Stimulated activated CD4-positive, alpha-beta T cell treated with anti-CD3 and anti-CD28 coated beads, Interleukin-1b, Interleukin-23, amount 100 ng/mL, for 4 hours (primary cell): ENCODE measurements at places on chromosomes 11 and 22.
A peak's percentile ranks its signal among the peaks of the same experiment; 100 is the strongest.

GRCh38 chr11:68958211-68958610 is 22.6 kb downstream of the MRGPRD start:
- no peak for DNase-seq

- no peak for DNase-seq
Observed at GRCh38 chr22:19750507-19751490, 9.8 kb upstream of the TBX1 start.

DNA sequence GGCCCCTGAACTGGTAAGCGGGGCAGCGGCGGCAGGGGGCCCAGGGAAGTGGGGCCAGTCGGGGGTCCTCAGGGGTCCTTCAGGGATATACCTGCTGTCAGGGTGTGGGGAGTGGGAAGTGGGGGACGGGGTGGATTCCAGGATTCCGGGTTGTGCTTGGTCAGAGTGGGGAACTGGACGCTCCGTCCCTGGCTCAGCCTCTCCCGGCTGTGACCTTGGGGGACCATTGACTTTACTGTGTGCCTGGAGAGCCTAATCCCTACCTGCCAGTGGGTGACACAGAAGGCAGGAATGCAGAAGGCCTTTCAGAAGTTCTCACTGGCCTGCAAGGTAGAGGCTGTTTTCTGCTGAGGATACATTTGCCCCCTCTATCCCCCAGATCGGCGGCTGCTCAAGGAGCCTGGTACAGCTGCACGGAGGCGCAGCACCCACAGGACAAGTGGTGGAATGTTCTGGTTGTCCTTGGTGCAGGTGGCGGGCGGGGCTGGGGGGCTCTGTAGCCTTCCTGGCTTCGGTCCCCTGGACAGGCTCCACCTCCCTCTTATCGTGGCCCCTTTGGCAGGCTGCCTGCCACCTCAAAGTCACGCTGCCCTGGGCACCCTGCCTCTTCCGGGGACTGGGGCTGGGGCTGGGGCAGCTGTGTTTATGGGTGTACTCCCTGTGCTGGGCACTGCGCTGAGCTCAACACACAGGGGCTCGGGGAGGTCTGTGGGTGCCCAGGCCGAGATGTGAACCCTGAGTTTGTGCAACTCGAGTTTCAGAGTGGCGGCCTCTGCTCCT is 18.4 kb downstream of the KCNQ1 start:
- no peak for DNase-seq

DNA sequence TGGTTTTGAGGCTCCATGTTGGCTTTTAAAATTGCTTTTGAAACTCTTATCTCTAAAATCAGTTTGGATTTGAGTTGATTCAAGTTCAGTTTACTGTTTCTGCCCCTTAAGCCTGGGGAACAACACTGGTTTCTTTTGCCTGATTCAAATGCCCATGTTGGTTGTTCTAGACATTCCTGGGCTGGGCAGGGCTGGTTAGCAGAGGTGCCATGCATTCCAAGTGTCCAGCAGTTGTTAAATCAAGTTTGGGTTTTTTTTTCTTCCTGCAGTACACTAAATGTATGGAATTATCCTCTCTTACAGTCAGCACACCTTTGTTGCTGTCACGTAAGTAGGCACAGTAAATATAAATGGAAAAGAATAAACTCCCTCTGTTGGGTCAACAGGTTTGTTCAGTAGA is 67.2 kb upstream of the MTMR2 start:
- no peak for DNase-seq

GRCh38 chr22:25582946-25583345 is 18.5 kb downstream of the GRK3 start:
- DNase-seq, result no peak

GRCh38 chr11:117933930-117934329 is 4.7 kb upstream of the TMPRSS13 start:
- DNase-seq, result no peak

DNA sequence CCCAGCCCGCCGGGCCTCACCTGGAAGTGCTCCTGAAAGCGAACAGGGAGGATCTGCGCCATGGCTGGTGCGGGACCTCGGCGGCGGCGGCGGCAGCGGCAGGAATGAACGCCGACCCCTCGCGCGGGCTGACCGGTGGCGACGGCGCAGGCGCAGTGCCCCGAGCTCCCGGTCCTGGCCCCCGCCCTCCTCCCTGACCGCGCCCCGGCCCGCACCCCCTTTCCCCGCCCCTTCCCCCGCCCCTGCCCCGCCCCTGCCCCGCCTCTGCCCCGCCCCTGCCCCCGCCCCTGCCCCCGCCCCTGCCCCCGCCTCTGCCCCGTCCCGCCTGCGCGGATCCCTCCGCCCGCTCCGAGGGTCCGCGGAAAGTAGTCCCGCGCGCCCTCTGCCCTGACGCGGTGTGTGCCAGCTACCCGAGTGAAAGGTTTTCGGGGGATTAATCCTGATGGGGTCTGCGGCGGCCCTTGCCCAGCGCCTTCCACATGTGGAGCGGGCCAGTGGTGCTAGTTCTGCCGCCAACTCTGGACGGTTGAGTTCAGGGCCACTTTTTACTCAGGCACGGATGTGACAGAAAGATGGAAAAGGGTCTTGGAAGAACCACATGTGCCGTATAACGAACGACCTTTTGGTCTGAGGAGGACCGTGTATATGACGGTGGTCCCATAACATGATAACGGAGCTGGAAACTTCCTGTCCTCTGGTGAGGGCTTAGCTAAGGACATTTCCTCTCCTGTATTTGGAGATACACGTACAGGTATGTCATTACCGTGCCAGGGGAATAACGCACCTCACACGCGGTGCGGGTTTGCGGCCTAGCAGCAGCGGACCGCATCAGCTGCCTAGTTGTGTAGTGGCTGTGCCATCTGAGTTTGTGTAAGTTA is at the start of gene CLTCL1:
Gene CLTCL1, minus strand, starts transcription at position 140 of the 878 bp plus-strand sequence. Its CDS starts 78 bp downstream, at position 62.
- peak; percentile 66 for DNase-seq

GRCh38 chr22:19516378-19517170 is 7.6 kb downstream of the CLDN5 start:
- no peak for DNase-seq

DNA sequence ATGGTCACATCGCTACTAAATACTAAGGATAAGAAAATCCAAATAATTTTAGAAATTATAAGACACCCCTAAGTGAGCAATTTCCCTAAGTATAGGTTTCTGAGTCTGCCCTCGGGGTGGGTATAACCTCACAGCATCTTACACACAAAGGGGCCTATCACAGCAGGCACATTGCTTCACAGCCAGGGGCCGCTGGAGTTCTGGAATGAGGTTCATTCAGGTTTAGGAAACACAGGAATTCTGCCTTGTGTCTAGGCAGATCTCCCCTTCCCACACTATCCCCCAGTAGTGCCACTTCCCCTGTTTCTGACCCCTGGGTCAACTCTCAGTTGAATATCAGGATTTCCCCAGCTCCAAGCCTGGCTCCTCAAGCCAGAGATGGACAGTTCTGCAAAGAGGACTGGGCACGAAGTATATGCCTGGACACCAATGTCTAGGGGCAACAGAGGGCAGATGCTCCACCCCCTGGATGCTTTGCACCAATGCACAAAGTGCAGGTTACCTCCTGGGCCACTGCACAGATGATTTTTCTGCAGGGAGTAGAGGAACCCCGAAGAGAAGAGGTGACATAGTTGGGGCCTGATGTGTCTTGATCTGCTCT is 11.4 kb downstream of the TUBA8 start:
- no peak for DNase-seq

DNA sequence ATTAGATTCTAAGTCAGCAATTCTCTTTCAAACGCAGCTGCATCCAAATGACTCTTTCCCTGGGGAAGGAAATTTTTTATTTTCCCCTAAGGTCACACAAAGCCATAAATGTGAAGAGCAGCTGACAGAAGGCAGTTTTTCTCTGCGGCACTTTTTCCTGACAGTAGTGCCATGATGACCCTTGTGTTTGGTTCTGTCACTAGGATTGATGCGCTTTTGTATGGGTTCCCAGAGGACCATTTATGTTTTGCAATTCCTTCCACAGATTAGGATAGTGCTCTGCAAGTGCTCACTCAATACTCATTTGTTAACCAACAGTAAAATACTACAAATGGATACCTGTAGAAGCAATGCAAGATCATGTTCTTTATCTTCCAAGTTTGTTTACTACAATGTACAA is 359.6 kb upstream of the CTSC start:
- DNase-seq, result no peak

- no peak for DNase-seq
Observed at GRCh38 chr11:77775936-77776335, 44.6 kb downstream of the RSF1 start.

GRCh38 chr11:114027926-114028325 is 31.6 kb upstream of the ZBTB16 start:
- no peak for DNase-seq

DNA sequence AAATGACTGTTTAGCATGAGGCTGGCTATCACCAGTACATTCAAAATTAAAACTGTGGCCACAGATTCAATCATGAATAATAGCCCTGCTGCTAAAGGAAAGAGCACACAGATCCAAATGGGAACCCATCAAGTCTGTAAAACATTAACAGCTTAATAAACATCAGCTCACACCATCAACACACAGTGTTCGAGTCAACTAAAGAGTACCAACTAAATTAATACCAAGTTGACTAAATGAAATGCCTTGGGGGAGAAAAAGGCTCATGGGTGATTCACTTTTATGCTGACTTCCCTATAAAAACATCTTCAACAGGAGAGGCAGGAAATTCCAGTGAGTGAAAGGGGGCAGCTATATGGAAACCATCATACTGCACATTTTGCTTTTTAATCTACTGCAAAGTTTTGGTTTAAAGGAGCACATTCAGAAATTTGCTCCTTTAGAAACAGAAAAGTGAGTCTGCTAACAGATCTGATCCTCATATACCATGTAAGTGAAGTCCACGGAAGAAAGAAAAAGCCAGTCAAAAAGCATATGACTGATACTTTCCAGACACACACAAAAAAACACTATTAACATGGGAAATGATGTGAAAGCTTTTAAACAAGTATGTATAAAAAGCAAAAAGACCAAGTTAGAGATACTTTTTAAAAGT is 16.3 kb downstream of the LGR4 start:
- DNase-seq, result no peak

- DNase-seq, result no peak
Observed at GRCh38 chr22:39621826-39622225, 51.3 kb downstream of the CACNA1I start.

DNA sequence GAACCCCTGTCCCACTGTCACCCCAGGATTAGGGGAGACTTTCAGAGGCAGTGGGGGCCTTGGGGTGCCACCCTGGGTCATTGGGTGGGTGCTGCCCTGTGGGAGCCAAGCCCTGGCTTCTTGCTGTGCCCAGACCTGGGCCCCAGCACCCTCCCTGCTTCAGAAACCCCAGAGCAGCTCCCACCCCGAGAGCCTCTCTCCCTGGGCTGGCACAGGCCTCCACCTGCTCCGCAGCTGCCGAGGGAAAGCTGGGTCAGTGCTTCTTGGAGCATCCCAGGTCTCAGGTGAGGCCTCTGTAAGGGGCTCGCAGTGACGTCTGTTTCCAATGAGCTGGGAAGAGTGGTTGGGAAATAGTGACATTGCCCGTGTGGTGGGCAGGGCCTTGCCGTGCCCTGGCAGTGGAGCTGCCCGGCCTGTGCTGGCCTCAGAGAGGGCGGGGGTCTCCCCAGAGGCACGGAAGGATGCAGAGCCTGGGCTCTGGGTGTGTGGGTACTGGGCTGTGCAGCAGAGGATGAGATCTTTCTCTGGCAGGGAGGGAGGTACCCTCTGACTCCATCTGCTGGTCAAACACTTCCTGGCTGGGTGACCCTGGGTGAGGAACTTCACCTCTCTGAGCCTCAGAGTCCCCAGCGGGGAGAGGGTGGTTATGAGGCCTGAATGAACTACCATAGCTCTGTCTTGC is 23.0 kb downstream of the C22orf23 start:
- no peak for DNase-seq
